ENCODE measurements at places on chromosomes 5 and 9. TPM values are rescaled to one million over a fixed set of nuclear protein-coding genes. Genes with fewer than 3 reads are reported as not detected.

- H3K4me3 ChIP-seq, result no peak overlapping the region
- peak; percentile 58 for DNase-seq
Observed at GRCh38 chr5:57900381-57900944, 417.9 kb upstream of the ACTBL2 start.

PCDHB13 gene
- total RNA-seq, result 5.3 TPM

- H3K27me3 ChIP-seq, result no peaks in the 10 kb centered on the region
- no peak overlapping the region for H3K27ac ChIP-seq
- H3K4me1 ChIP-seq, result no peaks in the 10 kb centered on the region
Observed at GRCh38 chr5:8291641-8292040, 422.7 kb downstream of the MTRR start.

GRCh38 chr5:40166802-40167201 is 512.9 kb upstream of the PTGER4 start:
- H3K4me1 ChIP-seq, result no peaks in the 10 kb centered on the region
- DNase-seq, result no peak
- no peak overlapping the region for H3K27ac ChIP-seq
- no peaks in the 10 kb centered on the region for H3K27me3 ChIP-seq

GRCh38 chr5:40475561-40475960 is 204.2 kb upstream of the PTGER4 start:
- H3K4me1 ChIP-seq, result no peaks in the 10 kb centered on the region
- no peaks in the 10 kb centered on the region for H3K27me3 ChIP-seq
- no peak for DNase-seq
- H3K4me3 ChIP-seq, result no peak overlapping the region
- H3K27ac ChIP-seq, result no peak overlapping the region
- H3K36me3 ChIP-seq, result no peaks in the 10 kb centered on the region

EIF4EBP3 gene
- 18.9 TPM for total RNA-seq

- DNase-seq, result peak; percentile 6
- H3K27me3 ChIP-seq, result no peaks in the 10 kb centered on the region
- no peak overlapping the region for H3K27ac ChIP-seq
- no peaks in the 10 kb centered on the region for H3K4me1 ChIP-seq
Observed at GRCh38 chr9:104177003-104177611, 83.0 kb downstream of the SMC2 start.

DNA sequence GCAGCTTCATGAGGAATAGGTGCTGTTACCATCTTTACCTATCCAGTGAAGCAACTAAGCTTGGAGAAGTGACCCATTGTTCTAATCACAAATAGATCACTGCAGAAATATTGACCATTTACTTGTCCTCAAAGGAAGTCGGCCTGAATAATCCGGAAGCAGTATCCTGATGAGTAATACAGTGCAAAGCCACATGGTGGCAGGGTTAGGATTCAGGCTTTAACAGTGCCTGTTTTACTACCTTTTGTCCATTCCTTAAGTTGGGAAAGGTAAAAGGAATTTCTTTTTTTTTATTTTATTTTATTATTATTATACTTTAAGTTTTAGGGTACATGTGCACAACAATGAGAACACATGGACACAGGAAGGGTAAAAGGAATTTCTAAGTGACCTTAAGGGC is 336.3 kb downstream of the KDM4C start:
- H3K4me1 ChIP-seq, result no peaks in the 10 kb centered on the region
- DNase-seq, result no peak
- H3K27ac ChIP-seq, result no peak overlapping the region
- H3K27me3 ChIP-seq, result no peaks in the 10 kb centered on the region
- H3K36me3 ChIP-seq, result no peaks in the 10 kb centered on the region

CCL28 gene
- total RNA-seq, result 44.7 TPM

DNA sequence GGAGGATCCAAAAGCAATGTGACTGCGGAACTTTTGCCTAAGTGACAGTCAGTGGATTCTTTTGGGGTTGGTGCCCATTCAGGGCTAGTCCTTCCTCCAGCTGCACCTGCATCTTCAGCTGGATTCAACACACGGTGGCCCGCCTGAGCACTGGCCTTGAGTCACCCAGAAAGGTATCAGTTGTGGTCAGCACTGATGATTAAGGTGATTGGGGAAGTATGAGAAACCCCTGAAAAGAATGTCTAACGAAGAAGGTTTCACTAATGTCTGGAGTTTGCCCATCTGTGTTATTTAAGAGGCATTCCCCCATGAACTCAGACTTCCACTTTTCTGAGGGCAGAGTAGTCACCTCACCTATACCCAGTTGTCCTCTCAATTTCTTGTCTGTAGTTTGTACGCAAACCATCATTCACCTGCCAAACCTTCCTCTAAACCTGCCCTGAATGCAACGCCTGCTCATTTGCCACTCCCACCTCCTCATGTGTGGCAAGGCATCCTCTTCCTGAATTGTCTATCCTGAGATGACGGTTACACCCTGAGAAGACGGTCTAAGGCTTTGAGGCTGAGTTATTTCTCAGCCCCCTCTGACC is 27.2 kb downstream of the CSF2 start:
- no peak overlapping the region for H3K27ac ChIP-seq
- no peaks in the 10 kb centered on the region for H3K36me3 ChIP-seq
- H3K27me3 ChIP-seq, result no peaks in the 10 kb centered on the region
- H3K4me1 ChIP-seq, result peaks cover 14% of the 10 kb centered on the region
- H3K4me3 ChIP-seq, result no peak overlapping the region

Measured in thyroid gland (tissue), 4 donors.